ENCODE measurements at places on chromosomes 1 and 21.

DNA sequence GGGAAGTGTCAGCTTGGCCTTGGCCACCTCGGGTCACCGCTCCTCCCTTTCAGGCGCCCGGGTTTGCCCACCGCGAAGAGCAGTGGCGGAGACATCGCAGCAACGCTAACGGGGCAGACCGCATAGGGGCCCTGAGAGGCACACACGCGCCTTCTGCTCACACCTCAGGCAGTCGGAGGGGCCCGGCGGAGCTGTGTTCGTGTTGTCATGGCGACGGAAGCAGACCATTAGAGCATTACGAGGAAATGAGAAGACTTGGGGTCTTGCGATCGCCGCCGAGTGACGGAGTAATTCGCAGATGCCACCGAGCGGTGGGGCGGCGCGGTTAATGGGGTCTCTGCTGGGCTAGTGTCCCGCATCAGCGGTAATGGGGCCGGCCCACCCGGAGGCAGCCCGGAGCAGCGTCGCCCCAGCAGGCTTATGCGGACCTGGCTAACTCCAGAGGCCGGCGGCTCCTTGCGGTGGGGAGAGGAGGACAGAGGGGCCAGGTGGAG is 144.1 kb downstream of the TNR start:
- DNase-seq = no peak

DNA sequence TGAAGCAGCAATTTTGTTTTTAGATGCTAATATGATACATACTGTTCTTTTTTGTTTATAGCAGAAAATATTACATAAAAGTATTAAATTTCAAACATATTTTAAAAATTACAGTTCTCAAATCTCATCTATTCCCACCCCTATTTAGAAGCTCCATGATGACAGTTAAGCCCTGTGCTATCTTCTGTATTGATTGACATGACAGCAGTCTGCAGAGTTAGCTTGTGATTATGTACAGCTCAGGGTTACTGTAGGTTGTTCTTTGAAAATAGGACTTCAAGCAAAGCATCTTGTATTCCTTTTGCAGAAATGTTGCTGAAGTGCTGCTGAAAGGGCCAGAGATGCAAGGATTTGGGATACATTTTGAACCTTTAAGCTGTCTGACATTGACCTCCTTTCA is 8.2 kb downstream of the GPSM2 start:
- no peak for DNase-seq

- no peak for DNase-seq
These were observed 200.6 kb downstream of the BRINP3 start for GRCh38 chr1:190277107-190277506.

- no peak for DNase-seq
These were observed 1.6 kb upstream of the LEFTY1 start for GRCh38 chr1:225890346-225891228.

- DNase-seq = no peak
These were observed 42.1 kb downstream of the TRIM33 start for GRCh38 chr1:114468710-114469468.

DNA sequence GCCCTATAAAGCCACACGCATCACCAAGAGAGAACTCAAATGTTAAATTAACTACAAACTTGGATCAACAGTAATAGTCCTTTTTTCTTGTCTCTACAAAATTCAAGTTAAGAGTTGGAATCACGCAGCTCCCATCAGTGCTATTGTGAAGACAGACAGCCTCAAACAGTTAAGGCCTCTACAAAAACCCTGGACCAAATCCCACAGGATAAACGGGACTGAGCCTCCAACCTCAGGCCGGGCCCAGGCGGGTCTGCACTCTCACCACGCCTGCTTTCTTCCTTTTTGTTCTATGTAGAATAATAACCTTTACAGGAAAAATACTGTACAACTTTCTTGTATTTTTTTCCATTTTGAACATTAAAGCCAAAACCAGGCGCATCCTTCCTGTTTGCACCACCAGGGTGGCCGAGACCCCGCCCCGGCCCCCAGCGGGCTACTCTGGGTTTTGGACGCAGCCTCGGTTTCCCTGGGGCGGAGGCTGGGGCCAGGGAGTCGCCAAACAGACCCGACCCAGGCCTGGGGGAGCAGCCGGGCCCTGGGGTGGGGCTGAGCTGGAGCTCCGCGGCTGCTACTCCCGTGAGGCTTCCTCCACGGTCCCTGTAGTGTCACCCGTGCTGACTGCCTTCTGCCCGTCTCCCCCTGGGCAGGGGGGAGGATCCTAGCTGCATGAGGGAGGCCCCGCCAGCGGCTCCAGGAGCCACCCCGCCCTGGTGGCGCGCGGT is 158.4 kb downstream of the CASZ1 start:
- no peak for DNase-seq

- DNase-seq = no peak
These were observed 14.0 kb upstream of the SYNC start for GRCh38 chr1:32716312-32717148.

- no peak for DNase-seq
These were observed 550.7 kb downstream of the PTPRU start for GRCh38 chr1:29786791-29787732.

- DNase-seq = no peak
These were observed 25.2 kb upstream of the DUSP23 start for GRCh38 chr1:159755451-159756007.

- no peak for DNase-seq
These were observed 19.7 kb downstream of the OR6Y1 start for GRCh38 chr1:158534496-158534895.

GRCh38 chr21:14890141-14890540 is 174.7 kb downstream of the NRIP1 start:
- DNase-seq = no peak

GRCh38 chr1:18116777-18117176 is 9.2 kb downstream of the IGSF21 start:
- DNase-seq = no peak

DNA sequence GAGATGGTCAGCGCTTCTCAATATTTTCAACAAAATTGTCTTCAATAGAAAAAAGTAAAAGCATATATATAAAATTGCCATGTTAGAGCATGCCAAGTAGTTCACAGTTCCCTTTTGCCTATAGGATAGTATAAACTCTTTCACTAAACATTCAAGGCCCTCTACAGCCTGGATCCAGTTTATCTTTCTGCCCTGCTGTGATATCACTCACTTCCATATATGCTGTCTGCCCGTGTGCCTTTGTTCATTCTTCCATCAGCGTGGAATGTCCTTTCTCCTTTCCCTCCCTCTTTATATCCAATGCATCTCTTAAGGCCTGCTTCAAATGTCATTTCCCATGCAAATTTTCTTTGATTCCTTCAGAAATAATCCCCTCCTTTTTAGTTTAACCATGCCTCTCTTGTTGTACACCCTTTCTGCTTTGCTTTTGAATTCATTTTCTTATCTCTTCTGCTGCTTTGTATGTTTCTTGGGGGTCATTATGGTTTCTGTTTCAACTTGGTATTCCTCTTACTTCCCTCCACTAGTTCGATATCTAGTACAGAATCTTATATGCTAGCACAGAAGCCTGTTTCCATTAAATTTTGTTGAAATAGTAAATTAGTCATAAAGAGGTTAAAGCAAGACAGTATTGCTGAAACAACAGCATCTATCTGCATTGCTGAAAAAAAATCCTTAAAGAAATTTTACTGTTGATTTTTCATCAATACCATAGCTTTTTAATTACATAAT is 44.7 kb downstream of the XCL2 start:
- DNase-seq = no peak

DNA sequence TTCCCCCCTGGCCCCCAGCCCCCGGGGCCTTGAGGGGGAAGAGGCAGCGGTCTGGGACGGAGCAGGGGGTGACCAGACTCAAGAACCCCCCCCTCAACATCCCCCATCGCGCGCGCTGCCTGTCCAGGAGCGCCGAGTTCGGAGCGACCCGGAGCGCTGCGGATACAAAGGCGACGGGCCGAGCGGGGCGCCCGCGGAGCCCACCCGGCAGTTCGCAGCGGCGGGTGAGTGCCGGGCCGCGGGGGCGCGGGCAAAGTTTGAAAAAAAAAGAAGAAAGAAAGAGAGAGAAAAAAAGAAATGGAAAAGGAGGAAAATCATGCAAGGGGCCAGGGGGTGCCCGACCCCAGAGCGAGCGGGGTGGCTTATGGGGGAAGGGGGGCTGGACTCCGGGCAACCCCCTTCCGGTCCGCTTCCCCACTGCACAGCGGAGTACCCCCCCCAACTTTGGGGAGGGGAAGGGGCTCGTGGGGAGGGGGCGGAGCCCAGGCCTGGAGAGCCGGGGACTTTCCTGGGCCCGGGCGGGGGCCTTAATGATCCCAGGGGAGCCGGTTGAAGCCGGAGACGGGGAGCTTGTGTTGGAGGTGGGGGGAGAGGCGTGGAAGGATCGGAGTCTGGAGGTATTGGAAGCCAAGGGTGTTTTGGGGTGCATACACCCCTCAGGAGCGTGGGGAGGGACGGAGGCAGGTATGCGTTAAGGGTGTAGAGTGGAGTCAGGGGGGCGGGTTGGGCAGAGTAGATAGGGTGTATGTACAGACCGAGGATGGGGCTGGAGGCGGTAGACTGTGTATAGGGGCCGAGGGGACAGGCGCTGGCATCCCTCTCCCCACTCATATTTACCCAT is 502 bp downstream of the VANGL2 start:
- DNase-seq = peak; percentile 20

DNA sequence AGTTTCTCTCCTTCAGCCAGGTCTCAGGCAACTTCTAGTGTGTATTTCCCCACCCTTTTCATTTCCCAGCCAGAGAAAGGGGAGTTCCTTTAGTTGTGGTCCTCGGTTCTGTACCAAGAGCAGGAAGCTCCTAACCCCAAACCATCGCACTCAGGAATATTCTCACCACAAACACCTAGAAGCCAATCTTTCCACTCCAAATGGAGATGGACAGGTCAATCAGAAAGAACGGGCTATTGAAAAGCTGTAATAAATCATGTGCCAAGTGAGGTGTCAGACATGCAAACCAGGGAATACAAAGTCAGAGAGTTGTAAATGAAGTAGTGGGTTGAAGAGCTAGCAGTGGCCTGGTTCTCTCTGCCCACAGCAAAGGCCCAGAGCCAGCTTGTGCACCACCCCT is 77.2 kb downstream of the KCNN3 start:
- no peak for DNase-seq

DNA sequence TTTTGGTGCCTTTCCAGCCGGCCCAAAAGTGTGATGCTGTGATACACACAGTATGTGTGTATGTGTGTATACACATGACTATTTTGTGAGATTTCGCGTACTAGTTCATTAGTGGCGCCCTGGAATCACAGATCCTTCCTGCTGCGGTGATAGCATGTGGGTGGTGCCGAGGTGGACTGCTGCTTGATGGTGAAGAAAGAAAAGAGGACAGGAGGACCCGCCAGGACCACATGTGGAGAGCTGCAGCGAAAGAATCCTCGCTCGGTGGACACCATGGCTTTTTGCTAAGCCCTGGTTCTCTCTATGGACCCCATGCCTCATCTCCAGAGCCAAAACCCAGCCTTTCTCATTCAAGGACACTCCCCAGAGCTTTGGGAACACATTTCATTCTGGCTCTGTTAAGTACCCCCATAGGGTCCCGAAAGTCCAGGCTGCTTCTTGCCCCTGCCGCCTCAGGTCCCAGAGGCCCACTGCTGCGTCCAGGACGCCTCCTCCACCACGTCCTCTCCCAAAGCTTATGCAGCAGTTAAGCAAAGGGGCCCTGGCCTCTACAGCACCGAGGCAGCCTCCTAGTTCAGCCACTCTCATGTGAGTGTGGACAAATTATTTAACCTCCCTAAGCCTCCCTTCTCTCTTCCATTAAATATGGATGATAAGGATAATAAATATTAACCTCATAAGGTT is 32.8 kb upstream of the COX20 start:
- DNase-seq = no peak

DNA sequence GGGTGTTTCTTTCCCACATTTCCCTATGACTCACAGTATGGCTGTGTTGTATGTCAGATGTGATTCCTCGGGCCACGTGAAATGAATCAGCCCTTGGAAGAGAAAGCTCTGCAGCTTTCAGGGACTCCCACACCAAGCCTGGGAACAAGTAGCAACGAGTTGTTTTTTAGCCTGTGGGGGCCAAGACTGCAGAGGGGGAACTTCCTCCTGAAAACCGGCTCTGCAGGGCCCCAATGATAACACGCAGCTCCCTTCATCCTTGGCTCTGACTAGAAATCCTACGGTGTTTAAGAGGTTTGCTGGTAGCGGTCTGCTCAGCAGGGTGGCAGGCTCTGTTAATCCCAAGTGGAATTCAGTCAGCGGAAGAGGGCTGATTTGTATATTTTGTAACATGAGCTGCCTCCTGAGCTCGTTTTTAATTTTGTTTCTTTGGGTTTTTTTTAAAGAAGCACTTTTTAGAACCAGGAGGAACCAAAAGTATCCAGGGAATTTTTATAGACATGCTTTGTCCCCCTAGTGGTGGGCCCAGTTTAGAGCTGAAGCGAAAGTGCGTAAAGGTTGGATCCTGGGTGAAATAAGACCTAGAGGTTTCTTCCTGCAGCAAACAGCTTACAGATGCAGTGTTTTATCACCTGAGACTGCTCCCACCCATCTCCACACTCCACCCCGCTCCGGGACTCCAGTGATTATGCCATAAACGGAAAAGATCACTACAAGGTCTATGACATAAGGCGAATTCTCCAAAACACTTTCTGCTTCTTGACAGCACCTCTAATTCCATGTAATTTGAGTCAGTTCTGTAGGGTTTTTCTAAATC is 48.8 kb downstream of the LAMC2 start:
- peak; percentile 92 for DNase-seq

DNA sequence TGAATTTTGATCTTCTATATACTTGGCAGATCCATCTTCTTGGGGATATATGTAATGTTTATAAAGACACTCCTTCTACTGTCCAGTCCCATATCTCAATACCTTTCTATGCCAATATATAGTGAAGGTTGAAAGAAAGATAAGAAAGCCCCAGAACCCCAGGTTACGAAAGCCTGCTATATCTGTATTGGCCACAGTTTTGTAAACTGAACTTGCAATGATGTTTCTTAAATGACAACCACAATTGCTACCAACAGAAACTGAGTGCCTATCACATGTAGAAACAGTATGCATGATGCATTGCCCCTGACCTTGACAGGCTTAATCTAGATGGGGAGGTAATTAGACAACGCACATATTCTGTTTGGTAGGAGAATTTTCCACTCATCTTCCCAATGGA is 7.8 kb upstream of the RIMKLA start:
- DNase-seq = no peak

- DNase-seq = no peak
These were observed 71.9 kb downstream of the ZSWIM5 start for GRCh38 chr1:45134461-45134873.

- DNase-seq = no peak
These were observed 7.5 kb upstream of the SOX13 start for GRCh38 chr1:204065174-204065985.

- DNase-seq = no peak
These were observed 270.3 kb downstream of the SDCCAG8 start for GRCh38 chr1:243526180-243526579.

- no peak for DNase-seq
These were observed 15.9 kb upstream of the CD58 start for GRCh38 chr1:116586741-116587143.

GRCh38 chr1:111738436-111739193 is 580 bp downstream of the INKA2 start:
- DNase-seq = no peak

- DNase-seq = no peak
These were observed 24.1 kb upstream of the EGLN1 start for GRCh38 chr1:231446138-231446537.
